ENCODE measurements at places on chromosomes 1 and 21.

- no peak for DNase-seq
Measured at GRCh38 chr21:41024746-41025254, 143.2 kb upstream of the BACE2 start.

DNA sequence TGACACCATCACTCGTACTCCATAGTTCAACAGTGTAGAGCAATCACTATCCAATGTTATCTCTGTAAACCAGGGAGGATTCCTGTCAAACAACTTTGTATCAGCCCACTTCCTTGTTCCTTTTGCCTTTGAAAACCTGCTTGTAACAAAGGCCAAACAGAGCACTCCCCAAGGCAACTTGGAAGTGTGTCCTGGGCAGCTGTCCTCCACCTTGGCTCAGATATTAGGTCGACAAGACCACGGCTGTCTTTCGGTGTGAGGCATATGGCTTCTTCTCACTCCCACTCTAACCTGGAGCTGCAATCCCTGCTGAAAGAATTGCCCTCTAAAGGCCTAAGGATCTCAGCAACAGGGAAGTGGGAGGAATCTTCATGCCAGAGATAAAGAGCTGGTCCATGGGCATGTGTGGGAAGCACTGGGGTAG lies 66.7 kb downstream of the ITPKB start:
- DNase-seq: no peak

DNA sequence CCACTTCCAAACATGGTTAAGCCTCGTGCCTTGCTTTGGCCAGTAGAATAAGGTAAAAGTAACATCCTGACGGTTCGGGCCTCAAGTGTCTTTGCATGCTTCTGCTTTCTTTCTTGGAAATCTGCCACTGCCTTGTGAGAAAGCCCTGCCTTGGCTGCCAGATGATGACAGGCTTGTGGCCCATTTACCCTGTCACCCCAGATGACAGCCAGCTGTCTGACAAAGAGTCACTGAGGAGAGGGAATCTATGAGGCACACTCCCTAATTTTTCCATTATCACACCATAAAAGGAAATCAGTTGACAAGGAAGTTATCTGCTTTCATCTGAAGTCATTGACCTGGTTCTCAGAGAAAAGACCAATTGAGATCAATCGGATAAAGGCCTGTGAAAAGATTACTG lies 199.8 kb downstream of the USH2A start:
- DNase-seq: no peak

DNA sequence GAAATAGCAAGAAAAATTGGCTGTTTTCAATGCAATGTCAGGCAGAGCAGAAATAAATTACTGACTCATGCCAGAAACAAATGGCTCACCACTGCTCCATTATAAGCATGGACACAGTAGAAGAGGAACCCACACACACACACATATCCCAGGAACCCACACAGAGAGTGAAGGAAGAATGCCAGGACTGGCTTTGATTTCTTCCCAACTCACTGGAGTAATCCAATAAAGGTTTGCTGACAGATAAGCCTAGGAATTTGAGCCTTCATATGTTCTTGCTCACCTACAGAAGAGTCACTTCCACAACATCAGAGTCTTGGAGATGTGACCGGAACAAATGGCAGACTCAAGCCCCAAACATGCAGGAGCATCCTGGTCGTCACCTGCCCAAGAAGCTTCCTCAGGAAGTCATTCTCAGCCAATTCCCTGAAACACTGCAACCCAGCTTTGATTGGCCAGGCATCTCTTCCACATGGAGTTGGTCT lies 2.2 kb downstream of the SH3BP5L start:
- no peak for DNase-seq

- no peak for DNase-seq
Measured at GRCh38 chr1:230000493-230001184, 66.4 kb upstream of the GALNT2 start.
